ENCODE measurements at places on chromosomes 11 and 22.

- DNase-seq = no peak
These were observed 17.1 kb upstream of the SNX32 start for GRCh38 chr11:65816696-65817095.

DNA sequence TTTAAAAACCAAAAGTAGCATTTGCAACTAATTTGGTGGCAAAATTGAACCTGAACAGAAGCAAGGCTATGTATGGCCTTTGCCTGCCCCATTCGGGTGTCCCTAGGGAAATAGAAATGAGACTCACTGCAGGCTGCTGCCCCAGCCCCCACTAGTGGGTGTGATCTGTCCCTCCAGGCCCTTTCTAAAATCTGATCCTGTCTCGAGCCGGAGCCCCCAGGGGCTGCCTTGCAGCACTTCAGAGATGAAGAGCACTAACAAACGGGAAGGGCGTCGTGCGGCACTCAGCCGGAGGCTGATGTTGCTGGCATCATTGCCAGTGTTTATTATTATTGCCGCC lies 43.2 kb downstream of the CD82 start:
- no peak for DNase-seq

GRCh38 chr22:38745676-38746460 lies 9.9 kb downstream of the SUN2 start:
- no peak for DNase-seq

DNA sequence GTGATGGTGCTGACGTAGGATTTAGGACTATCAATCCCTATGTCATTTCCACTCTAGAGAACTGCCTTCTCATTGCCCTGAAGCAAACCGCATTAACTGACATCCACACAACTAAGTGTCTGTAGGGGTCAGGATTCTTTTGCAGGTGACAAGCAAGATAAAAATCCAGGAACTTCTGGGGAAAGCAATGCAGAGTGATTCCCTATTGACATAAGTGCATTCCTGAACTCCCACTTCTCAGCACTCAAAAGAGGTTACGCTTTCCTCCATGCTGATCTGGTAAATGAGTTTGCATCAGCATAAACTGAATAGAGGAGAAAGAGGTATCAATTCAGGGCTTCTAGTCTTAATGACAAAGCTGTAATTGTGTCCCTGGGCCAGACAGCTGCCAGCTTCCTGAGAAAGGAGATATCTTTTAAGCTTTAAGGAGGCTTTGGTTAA lies 224.6 kb upstream of the ISX start:
- DNase-seq = no peak

GRCh38 chr11:82730286-82730685 lies 3.4 kb downstream of the FAM181B start:
- DNase-seq = no peak

- no peak for DNase-seq
These were observed 58.8 kb downstream of the SLN start for GRCh38 chr11:107653076-107653475.

DNA sequence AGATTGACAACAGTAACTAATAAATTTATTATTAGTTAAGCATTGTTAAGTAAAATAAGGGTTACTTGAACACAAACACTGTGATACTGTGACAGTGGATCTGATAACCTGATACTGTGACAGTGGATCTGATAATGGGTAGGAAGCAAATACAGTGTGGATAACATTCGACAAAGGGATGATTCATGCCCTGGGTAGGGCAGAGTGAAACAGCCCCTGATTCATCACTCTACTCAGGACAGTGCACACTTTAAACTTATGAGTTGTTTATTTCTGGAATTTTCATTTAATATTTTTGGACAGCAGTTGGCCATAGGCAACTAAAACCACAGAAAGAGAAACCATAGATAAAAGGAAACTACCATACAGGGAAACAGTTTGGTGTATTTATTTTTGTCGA lies 60.8 kb upstream of the CTSC start:
- no peak for DNase-seq

- DNase-seq = peak; percentile 44
These were observed 547 bp downstream of the UVRAG start for GRCh38 chr11:75815345-75816168.

DNA sequence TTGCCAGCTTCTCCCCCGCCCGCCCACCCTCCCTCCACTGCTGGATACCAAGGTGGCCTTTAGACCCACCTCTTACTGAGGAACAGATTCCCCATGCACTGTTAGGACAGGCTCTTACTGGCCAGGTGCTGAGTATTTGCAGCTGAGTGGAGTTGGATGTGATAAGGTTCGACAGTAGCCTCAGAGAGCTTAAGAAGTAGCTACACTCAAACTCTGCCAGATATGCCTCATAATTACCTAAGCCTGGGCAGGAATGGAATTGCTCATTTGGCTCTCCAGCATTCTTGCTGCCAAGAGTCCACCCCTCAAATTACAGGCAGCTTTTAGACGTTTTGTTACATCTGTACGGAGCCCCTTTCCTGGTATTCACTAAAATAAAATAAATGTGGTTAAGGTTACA lies 9.6 kb downstream of the FAM181B start:
- no peak for DNase-seq

GRCh38 chr11:121688055-121688491 lies 235.3 kb upstream of the SORL1-AS1 start:
- peak; percentile 40 for DNase-seq

GRCh38 chr22:23180301-23180892 lies at the start of gene BCR:
Gene BCR (plus strand): TSS chr22:23180509. CDS start chr22:23180961, 452 bp downstream.
- DNase-seq = peak; percentile 64

- DNase-seq = no peak
These were observed 17.6 kb downstream of the SLC22A12 start for GRCh38 chr11:64608636-64609035.
